ENCODE measurements at places on chromosomes 6 and 20.

DNA sequence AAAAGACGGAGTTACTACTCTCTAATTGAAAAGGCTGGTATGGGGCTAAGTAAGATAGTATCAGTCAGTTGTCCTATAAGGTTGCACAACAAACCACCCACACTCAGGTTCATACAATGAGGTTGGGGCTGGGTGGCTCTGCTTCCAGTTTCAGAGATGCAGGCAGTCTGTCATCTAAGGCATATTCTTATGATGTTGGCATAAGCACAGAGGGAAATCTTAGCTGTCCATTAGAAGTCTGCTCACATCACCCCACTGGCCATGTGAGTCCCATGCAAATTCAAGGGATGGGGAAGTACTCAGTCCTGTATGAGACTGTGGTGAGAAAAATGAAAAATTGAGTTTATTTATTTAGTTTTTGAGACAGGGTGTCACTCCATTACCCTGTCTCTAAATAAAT lies 118.6 kb downstream of the LAMP5 start:
- no peak for DNase-seq

DNA sequence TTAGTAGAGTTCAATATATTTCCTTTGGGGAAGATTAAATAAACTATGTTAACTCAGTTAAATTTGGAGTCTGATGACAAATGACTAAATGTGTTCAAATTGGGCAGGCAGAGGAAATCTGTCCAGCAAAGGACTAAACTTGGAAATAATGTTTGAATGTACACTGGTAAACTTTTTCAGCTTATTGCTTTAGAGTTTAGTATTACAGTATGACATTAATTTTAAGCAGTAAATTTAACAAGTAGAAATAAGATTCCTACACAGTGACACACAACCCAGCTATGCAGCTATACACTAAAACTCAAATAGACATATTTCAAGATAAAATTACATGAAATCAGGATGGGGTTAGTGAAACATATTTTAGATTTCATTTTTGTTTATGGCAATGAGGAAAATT lies 42.6 kb upstream of the HDGFL1 start:
- DNase-seq: no peak

DNA sequence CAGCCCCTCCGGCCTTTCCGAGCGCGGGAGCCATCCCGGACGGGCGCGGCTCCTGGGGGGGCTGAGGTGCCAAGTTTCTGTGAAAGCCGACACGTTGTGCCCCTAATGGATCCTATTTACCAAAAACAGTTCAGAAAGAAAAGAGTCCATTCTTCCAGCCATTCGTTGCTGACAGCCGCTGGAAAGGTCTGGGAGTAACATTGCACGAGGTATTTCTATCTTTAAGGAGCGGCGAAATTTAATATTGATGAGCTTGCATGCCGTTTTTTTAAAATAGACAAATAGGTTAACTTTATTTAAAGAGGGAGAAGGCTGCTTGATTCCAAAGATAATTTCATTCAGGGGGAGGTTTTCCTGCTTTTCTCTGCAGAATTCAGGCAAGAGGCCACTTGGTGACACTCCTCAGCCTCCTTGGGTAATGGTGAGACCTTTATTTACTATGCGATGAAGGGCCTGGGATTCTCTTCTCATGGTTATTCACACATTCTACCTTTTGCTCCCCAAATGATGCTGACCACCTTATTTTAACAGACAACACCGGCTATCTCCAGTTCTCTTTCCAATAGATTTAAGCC lies 988 bp downstream of the TIAM2 start:
- DNase-seq: no peak

- DNase-seq: no peak
These were observed 155.5 kb downstream of the CFAP61 start for GRCh38 chr20:20207872-20208271.

DNA sequence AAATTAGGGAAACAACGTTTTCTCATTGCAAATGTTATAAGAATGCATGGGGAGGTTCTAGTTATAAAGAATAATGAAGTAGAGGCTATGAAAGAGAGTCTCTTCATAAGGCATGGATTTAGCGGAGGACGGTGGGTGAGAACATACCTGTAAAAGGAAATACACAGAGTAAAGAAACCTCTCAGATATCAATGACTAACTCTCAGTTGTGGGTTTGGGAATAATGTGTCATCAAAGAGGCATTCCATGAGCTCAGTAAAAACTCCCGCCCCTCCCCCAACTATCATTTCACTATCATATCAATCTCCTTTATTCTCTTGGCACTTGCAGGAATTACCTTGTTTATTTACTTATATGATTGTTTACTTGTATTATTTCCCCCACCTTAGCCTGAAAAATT lies 695.4 kb downstream of the PTPRT start:
- DNase-seq: no peak

DNA sequence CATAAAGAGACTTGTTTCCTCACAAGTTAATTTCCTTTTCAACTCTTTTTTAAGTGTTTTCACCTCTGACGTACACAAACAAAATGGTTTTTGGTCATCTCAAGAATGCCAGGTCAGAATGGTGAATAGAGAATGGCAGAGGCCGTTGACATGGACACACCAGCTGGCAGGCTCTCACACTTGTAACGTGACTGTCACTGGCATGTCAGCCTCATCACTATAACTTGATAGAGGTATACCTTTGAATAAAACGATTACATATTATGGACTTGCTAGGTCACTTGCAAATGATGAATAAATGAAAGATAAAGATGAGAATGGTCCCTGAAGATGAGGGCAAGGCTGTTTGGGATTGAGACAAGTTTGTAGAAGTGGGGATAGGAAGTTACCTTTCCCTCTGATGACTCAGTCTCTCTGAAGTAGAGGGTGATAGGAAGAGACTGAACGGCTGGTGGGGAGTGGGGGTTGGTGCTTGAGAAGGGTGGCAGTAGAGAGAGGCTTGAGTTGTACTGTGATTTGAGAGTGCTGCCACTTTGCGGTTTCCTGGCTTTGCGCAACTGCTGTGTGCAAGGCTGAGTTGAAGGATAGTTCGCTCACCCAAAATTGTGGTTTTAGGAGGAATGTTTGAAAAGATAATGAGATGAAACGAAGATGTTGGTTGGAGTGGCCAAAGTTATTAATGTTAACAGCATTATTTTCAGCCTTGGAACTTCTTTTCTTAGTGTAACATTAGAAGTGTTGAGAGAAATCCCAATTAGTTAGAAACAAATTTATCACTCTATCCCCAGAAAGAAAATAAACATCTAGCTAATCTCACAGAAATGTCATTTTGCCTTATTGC lies 30.3 kb downstream of the TBPL1 start:
- DNase-seq: no peak
